Hippocampal formation (tissue), 2 donors: ENCODE measurements at places on chromosomes 6 and 20.
A peak's percentile ranks its signal among the peaks of the same experiment; 100 is the strongest.

DNA sequence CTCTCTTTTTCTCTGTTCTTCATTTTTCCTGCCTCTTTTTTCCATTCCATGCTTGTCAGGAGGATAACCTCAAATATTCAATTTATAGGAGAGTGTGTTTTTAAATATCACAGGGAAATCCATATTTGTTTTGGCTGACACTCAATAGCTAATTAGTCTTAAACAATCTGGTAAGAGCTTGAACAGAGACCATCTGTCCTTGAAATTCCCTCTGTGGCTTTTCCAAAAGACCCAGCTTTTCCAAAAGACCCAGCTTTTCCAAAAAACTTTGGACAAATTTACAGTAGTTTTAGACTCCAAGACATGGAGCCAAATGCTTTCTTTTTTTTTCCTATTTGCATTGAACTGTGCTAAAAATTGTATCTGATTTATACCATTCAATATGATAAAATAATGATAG is 127.4 kb upstream of the FAM83B start:
- DNase-seq, result no peak

GRCh38 chr6:44142835-44143234 is 15.5 kb downstream of the TMEM63B start:
- DNase-seq, result no peak

- no peak for DNase-seq
These were observed 23.5 kb upstream of the MLIP start for GRCh38 chr6:54087721-54088120.

GRCh38 chr20:3242172-3242692 is 3.2 kb upstream of the SLC4A11 start:
- DNase-seq, result no peak

GRCh38 chr6:106180208-106180607 is 94.1 kb downstream of the PRDM1 start:
- DNase-seq, result no peak

DNA sequence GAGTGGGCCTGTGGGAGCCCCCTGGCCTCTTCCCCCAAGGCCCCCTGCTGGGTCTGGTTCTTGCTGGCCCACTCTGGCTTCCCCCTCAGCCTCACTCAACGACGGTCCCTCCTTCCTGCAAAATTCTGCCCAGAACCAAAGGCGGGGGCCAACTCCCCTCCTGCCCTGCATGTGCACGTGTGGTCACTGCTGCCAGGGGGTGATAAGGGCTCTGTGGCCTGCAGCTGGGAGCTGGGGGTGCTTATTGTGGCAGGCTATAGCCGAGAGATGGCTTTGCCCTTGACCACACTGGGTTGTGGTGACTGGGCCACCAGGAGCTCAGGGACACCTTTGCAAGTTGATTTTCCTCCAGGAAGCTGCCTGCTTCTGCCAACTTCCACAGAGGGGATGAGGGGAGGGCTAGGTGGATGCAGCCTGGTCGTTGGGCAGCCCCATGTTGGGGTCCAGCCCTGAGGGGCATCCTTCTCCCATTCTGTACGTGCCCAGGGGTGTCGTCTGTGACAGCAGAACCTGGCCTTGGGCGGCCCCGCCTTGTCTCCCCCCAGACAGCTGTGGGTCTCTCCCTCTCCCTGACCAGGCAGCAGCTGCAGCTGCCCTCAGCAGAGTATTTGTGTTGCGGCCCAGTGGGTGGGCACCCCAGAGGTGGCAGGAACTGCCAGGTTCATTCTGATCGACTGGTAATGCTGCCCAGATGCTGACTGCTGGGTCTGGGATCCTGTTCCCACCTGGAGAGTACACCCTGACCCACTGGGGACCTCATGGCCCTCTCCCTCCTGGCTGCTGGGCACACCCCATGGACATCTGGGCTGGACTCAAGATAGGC is 5.6 kb downstream of the TCEA2 start:
- DNase-seq, result no peak

DNA sequence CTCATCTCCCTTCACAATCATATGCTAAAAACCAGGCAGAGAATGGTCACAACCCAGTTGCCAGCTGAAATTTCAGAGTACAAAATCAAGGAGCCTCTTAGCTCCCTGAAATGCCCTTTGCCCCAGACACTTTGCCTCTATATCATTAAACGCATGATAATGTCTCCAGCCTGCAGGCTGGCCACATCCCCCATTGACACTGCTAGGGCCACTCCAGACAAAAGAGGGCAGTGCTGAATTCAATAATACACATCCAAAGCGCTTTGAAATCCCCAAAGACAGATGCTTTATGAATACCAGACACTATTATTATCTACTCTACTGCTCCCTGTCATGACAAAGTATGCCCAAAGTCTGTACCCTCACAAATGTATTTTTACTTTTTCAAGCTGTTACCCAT is 348.3 kb upstream of the POU3F2 start:
- peak; percentile 9 for DNase-seq

DNA sequence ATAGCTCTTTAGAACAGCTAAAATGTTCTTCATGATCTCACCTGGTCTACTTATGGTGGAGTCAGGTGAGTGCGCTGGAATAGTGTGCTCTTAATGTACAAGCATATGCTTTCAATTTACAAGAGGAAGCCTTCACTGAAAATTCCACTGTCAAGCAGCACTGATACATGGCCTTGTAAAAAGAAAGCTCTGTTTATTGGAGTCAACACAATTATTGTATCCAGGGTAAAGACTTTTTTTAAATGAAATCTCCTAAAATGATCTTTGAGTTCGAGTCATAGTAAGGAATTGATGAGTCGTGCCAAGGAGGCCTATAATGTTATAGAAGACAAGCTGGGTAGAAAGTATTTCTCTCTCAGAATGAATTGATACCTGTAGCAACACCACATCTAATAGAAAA is 41.6 kb upstream of the CARMIL1 start:
- no peak for DNase-seq
